ENCODE measurements at places on chromosomes 2 and 18.

DNA sequence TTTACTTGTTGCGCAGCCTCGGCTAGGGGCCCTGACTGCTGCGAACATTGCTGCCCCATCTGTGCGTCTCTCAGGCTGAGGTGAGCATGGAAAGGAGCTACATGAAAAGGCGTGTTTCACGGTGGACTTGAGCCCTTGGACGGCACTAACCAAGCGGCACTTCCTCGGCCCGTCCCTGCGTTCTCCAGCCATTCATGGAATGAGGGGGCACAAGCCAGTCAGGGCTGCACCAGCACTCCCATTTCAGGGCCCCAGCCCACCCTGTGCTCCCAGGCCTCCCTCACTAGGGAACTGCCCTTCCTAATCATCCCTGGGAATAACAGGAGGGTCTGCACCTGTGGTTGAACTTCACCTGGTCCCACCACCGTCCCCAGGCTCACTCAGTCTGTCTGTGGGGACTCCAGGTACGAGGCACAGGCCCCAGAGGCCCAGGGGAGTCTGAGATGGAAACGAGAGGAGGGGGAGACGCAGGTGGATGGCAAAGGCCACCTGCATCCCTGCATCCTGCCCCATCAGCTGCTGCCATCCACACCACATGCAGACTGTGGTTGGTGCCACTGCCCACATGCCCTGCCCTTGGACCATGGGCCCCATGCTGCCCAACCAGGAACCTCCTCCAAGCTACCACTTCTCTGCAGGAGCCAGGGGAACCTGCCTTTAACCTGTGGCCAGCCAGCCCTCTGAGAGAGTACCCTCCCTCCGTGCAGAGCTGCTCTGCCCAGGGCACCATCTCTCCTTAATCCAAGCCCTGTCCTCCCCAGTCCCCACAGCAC lies 99.7 kb downstream of the EIPR1 start:
- DNase-seq: no peak

DNA sequence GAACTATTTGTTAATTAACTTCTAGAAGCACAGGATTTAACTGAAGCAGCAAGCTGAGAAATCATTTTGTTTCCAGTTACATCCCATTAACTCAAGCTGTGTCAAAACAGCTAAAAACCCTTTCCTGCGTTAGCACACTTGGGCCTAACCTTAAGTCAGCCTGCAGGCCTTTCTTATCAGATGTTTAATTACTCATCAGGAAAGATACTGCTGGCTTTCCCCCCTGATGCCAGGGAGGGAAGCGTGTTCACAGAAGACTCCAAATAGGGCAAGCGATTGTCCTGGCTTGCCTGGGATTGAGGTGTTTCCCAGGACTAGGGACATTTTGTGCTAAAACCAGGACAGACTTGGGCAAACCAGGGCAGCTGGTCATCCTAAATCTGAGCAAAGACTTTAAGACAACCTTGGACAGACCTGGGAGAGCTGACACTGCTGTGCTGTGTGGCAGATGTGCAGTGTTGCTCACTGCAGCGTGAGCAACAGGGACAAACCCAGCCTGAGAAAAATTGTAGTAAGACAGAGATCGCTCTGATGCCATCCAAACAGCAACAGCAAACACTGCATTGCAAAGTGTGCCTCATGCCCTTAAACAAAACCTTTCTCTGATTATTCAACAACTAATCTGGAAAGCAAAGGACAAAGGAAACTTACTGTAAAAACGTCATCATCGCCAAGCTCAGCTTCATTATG lies 100.9 kb downstream of the SPRED2 start:
- DNase-seq: no peak

DNA sequence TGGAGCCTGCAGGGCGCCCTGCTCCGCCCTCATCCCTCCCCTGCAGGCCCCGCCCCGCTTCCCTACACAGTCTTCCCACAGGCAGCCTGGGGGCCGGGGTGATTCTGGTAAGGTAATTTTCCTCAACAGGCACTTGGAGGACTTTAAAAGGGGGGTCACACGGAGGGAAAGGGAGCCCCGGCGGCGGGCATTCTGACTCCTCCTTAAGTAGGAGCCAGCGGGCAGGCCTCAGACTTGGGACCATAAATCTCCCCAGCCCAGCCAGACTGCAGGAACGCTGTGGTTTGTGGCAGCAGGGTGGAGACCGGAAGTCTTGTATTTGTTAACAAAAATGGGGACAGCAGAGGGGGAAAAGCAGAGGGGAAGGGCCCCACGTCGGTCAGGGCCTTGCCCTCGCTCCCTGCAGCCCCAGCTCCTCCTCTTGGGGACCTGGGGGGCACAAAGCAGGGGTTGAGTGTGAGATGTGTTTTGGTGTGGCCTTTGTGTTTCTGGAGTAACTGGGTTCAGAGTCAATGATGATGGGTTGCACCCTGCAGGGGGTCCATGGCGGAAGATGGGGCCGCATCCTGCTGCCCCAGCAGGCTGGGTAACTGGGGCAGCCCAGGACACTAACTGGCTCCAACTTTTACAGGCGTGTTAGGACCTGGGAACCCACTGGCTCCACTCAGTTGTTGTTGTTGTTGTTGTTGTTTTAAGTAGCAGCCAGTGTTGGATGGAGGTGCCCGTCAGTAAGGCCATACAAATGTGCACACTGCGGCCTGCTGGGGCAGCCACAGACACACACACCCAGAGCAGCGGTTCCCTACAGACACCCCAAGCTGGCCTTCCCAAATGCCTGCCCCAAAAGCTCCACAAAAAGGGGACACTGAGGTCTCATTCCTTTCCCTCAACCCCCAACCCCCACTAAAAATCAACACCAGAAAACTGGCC lies 27.7 kb downstream of the SMAD7 start:
- DNase-seq: peak; percentile 61

DNA sequence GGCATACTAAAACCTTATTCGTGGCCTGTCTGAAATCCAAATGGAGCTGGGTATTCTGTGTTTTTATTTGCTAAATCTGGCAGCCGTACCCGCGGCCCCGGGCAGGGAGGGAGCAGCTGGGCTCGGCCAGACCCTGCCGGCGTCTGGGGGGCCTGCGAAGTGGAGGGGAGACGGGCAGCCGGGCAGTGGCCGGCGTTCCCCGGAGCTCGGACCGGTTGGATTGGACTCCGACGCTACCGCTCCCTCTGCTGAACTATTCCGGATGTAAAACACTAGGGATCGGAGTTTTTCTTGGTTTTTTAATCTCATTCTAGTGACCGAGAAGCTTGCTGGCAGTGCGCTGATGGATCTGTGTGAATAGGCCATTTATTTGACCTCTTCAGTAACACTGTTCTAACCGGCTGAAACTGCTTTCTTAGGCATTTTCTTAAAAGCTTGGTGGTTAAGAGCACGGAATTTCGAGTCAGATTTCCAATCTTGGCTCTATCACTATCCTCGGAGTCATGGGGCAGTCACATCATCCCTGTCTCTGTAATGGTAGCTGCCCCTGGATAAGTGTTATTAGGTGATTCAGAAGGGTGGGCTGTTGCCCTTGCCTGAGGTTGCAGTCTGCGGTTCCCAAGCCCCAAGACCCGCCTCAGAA lies 694 bp downstream of the UNC50 start:
- peak; percentile 7 for DNase-seq

DNA sequence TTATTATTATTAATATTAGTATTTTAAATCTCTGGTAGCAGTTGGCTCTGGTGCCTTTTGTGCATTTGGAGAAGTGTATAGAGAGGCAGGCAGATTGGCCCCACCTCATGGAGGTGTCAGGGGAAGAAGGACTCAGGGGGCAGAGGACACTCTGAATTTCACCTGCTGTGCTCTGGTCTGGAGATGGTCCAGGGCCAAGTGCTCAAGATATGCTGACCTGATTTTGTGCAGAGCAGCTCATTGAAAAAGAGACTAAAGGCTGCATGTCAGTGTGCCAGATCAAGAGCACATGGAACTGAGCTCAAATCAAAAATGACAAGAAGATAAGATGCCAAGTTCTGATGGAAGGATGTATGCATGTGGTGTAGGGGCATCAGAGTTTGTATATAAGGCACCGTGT lies 323.6 kb upstream of the TNP1 start:
- no peak for DNase-seq

- no peak for DNase-seq
Observed at GRCh38 chr2:58871469-58872142, 630.5 kb upstream of the FANCL start.

GRCh38 chr2:170142502-170142901 lies 35.4 kb upstream of the MYO3B start:
- DNase-seq: no peak

DNA sequence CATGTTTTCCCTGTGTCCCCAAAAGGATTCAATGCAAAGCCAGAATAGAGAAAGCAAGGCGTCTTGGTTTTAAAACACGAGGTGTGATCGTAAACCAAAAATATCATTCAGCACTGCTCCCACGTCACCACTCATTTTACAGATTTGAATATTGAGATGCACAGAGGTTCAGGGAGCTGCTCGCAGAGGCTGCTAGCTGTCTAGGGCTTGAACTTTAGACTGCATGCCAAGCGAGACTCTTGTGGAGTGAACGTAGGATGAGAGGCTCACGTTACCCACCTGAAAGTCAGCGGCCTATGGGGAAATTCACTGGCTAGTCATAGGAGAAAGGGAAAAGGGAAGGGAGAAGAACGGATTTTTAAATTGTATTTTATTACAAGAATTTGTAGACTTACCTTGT lies 130.1 kb downstream of the MBP start:
- no peak for DNase-seq

GRCh38 chr18:78996741-78997490 lies 17.3 kb downstream of the SALL3 start:
- no peak for DNase-seq

Data from RCC 7860 (cell line).